Mesothelial cell of epicardium (in vitro differentiated cells): ENCODE measurements at places on chromosomes 11 and 22.

GRCh38 chr22:46596032-46596441 is 24.1 kb upstream of the GRAMD4 start:
- DNase-seq: no peak

DNA sequence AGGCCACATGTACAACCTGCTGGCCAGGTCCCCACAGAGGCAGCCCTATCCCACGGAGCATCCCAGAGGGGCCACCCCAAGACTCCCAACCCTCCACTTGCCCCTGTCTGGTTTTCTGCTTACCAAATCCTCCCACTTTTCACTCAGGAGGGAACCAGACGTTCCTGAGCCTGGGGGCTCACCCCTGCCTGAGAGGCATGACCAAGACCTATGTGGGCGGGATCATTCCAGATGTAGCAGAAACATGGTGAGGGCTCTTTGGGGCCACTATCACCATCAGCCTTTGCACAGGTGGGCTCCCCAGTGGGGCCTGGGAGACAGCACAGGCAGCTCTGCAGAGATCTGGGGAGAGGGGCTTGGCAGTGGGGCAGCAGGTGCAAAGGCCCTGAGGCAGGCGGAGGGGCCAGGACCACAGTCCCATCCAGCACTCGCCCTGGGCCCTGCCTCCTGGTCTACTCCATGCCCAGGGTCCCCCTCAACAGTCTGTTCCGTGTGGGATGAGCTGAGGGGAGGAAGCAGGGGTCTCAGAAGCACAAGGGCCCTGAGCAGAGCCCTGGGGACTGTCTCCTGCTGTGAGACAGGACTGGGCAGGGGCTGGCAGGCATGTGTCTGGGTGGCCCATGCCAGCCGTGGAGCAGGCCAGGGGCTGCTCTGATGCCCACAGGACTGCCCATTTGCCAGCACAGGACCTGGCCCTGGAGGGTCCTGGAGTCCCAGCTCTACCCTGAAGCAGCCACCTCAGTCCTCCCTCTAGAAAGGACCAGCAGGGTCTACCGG is 9.4 kb downstream of the PIM3 start:
- DNase-seq: no peak

- no peak for DNase-seq
These were observed 12.7 kb downstream of the PIM3 start for GRCh38 chr22:49973018-49973961.

- no peak for DNase-seq
These were observed 32.9 kb upstream of the FLI1 start for GRCh38 chr11:128660947-128661346.

DNA sequence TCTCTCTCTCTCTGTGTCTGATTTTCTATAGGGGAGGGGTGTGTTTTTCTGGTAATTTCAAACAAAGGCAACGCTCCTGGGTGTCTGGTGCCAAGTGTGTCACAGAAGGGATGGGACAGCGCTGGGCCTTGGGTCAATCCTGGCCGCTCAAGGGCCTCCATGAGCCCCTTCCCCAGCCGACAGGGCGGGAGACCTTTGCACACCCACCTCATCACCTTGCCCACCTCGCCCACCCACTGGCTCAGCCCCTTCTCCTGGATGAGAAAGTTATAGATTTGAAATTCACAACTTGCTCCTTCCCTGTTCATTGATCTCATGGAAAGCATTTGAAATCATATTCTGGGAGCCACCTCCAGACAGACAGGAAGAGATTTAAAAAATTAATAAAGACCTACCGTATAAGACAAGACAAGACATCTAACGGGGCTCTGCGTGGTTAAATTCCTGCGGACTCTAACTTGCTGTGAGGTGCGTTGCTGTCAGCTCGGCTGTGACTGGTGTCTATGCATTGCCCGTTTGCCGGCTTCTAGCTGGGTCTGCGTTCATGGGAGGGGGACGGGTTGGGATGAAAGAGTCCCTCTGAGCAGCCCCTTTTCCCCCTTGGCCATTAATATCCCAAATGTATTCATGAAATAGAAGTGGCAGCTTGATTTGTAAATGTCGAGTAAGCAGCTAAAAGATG is 27.0 kb downstream of the MPPED1 start:
- DNase-seq: no peak

GRCh38 chr11:31240340-31240904 is 129.1 kb downstream of the DCDC1 start:
- no peak for DNase-seq

DNA sequence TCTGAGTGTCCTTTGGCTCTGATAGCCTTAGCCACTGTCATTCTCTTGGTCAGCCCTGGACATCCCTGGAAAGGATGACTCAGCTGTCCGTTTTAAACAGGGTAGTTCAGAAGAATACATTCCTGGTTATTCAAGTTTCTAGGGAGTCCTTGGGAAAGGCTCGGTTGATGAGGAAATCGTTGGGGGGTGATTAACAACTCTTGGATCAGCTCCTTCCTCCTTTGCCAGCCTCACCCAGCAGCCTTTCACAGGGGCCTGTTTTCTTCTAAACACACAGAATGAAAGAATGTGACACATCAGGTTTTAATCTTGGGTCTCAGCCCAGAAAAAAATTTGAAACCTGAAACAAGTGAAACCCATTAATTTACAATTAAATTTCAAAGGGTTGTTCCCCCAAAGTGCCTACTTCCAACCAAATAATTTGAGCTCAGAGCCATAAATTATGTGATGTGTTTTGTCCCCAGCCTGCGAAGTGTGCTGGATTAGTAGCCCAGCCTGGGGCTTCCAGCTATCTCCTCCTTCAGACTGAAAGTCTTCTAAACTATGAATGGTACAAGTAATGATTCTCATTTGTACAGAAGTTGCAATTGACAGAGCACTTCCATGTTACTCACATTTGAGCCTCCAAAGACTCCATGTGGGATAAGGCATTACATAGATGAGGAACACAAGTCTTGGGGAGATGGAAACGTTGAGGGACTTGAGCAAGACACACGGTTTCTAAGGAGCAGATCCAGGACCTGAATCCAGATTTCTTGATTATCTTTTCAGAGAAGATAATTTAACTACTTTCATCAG is 19.3 kb upstream of the MRGPRX2 start:
- no peak for DNase-seq

GRCh38 chr22:19448739-19449421 is 1.4 kb upstream of the C22orf39 start:
- no peak for DNase-seq

DNA sequence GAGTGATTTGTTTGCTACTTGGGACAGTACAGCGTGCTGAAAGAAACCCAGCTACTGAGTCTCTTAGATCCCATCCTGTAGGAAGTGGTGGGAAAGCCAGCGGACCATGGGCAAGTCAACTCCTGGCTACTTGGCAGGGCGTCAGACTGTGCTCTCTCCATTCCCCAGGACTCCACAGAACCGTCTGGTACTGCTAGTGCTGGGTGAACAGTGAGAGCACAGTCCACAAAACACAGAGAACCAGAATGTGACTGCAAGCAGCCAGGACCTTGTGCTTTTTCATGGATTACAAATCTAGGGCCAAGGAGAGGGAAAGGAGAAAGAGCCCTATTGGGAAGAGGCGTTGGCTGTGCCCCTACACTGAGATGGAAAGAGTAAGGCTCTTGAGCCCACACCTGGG is 10.2 kb downstream of the BID start:
- no peak for DNase-seq

DNA sequence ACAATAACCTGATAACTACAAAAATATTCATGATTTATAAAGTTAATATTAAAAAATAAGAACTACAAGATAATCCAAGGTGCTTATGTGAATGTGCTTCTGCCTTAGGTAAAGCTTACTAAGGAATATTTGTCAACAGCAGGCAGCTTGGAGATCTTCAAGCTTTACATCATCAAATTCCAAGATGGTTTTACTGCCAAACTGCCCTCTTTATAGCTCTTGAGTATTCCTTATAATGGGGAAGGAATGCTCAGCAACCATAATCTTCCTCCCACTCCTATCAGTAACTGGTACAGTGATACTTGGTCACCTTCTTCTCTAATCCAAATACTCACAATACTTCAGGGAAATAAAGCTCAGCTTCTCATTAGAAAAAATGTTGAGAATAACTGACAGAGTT is 30.1 kb downstream of the SBF2 start:
- no peak for DNase-seq
